ENCODE measurements at places on chromosomes 13 and 19. TPM values are rescaled to one million over a fixed set of nuclear protein-coding genes. Genes with fewer than 3 reads are reported as not detected.
A peak's percentile ranks its signal among the peaks of the same experiment; 100 is the strongest.

- no peaks in the 10 kb centered on the region for H3K27me3 ChIP-seq
- H3K27ac ChIP-seq: no peak overlapping the region
- peak; percentile 42 for DNase-seq
- peaks cover 4% of the 10 kb centered on the region for H3K36me3 ChIP-seq
- peaks cover 7% of the 10 kb centered on the region for H3K4me1 ChIP-seq
- no peak overlapping the region for H3K4me3 ChIP-seq
Measured at GRCh38 chr19:17424743-17425365, 5.0 kb downstream of the MVB12A start.

GRCh38 chr19:1489463-1490310 is 463 bp downstream of the PCSK4 start:
- H3K27me3 ChIP-seq: peaks cover 4% of the 10 kb centered on the region
- H3K36me3 ChIP-seq: no peaks in the 10 kb centered on the region
- no peak overlapping the region for H3K27ac ChIP-seq
- H3K4me1 ChIP-seq: peaks cover 9% of the 10 kb centered on the region

DNA sequence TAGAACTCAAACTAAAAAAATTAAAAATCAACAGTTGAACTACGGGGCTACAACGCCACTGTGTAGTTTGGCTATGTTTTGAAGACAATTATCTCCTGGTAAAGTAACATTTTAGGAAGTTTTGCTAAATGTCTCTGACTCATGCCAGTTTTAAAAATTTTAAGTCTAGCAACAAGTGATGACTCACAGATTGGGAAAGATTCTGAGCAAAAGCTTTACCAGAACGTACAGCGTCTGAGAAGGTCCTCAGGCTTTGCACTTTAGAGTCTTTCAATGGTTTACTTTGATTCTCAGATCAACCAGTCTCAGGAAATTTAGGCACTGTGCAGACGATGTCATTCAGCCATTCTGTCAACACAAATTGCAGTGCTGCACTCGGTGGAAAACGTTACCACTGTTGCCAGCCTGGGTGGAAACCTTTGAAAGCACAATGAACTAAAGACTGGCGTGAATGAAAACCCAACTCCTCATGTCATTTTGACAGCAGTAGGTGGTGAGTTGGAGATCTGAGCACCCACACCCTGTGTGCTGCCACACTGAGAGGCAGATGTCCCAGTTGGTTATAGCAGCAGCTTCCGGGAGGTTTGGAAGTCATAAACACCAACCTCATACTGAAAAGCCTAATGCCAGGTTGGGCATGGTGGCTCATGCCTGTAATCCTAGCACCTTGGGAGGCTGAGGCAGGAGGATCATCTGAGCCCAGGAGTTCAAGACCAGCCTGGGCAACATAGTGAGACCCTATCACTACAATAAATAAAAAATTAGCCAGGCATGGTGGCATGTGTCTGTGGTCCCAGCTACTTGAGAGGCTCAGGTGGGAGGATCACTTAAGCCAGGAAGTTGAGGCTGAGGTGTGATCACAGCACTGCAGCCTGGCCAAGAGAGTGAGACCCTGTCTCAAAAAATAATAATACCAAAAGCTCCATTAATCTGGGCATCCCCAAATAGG is 6.3 kb upstream of the WTIP start:
- peaks cover 24% of the 10 kb centered on the region for H3K36me3 ChIP-seq
- peaks cover 14% of the 10 kb centered on the region for H3K27me3 ChIP-seq
- peaks cover 6% of the 10 kb centered on the region for H3K4me1 ChIP-seq
- no peak overlapping the region for H3K4me3 ChIP-seq
- H3K27ac ChIP-seq: peak overlapping the region; percentile 48

- no peak for DNase-seq
- H3K4me1 ChIP-seq: peaks cover 34% of the 10 kb centered on the region
- peaks cover 25% of the 10 kb centered on the region for H3K36me3 ChIP-seq
- H3K4me3 ChIP-seq: no peak overlapping the region
- no peaks in the 10 kb centered on the region for H3K27me3 ChIP-seq
- peak overlapping the region; percentile 54 for H3K27ac ChIP-seq
Measured at GRCh38 chr19:17721821-17722220, 2.5 kb downstream of the MAP1S start.

- no peak overlapping the region for H3K27ac ChIP-seq
- H3K36me3 ChIP-seq: peaks cover 22% of the 10 kb centered on the region
- peaks cover 19% of the 10 kb centered on the region for H3K4me1 ChIP-seq
- DNase-seq: no peak
- no peak overlapping the region for H3K4me3 ChIP-seq
Measured at GRCh38 chr19:57317503-57317902, 2.8 kb upstream of the ZNF543 start.

DNA sequence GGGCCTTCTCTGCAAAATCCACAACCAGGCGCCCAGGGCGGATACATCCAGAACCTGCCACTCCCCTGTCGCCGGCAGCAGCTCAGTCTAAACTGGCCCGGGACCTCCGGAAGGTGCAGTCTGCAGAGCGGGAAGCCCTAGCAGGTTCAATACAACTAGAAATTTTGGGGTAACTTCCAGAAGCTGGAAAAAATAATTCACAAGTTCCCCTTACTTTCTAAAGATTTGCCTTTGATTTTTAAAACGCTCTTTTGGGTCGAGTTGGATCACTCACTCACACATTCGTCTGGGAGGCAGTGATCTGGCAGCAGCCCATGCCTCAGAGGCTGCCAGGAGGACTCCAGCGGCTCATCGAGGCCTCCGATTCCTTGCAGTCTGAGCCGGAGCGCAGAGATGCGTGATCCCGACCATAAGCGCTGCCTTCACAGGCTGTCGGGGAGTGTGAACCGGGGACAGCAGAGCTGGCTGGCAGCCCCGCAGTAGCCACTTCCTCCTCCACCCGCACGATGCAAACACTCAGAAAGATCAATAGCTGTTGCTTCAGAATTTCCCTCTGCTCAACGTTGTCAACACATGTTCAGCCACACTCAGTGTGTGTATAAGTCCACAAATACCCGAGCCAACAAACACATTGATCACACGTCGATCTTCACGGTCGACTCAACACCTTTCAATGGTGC is 35.6 kb upstream of the ZNF507 start:
- H3K27ac ChIP-seq: no peak overlapping the region
- H3K4me1 ChIP-seq: no peaks in the 10 kb centered on the region
- H3K36me3 ChIP-seq: no peaks in the 10 kb centered on the region
- H3K27me3 ChIP-seq: peaks cover 39% of the 10 kb centered on the region
- H3K4me3 ChIP-seq: no peak overlapping the region
- DNase-seq: no peak

GRCh38 chr19:35002037-35002535 is 2.0 kb downstream of the GRAMD1A start:
- H3K36me3 ChIP-seq: peaks cover 46% of the 10 kb centered on the region
- DNase-seq: no peak
- H3K4me1 ChIP-seq: peaks cover 57% of the 10 kb centered on the region
- peak overlapping the region; percentile 93 for H3K27ac ChIP-seq
- no peaks in the 10 kb centered on the region for H3K27me3 ChIP-seq

DNA sequence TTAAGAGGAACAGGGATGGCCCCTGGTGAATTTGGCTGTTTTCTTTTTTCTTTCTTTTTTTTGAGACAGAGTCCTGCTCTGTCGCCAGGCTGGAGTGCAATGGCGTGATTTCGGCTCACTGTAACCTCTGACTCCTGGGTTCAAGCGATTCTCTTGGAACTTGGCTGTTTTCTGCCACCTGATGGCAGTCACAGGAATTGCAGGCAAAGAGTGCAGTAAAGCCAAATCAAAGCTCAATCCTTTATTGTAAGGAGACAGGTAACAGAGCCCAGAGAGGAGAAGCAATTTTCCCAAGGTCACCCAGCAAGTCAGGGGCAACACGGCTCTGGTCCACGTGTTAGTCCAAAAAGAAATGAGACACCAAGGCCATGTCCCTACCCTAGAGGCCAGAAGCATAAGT is 6.2 kb downstream of the TINCR start:
- H3K4me1 ChIP-seq: no peaks in the 10 kb centered on the region
- DNase-seq: no peak
- H3K27ac ChIP-seq: no peak overlapping the region
- H3K36me3 ChIP-seq: no peaks in the 10 kb centered on the region
- no peak overlapping the region for H3K4me3 ChIP-seq

DNA sequence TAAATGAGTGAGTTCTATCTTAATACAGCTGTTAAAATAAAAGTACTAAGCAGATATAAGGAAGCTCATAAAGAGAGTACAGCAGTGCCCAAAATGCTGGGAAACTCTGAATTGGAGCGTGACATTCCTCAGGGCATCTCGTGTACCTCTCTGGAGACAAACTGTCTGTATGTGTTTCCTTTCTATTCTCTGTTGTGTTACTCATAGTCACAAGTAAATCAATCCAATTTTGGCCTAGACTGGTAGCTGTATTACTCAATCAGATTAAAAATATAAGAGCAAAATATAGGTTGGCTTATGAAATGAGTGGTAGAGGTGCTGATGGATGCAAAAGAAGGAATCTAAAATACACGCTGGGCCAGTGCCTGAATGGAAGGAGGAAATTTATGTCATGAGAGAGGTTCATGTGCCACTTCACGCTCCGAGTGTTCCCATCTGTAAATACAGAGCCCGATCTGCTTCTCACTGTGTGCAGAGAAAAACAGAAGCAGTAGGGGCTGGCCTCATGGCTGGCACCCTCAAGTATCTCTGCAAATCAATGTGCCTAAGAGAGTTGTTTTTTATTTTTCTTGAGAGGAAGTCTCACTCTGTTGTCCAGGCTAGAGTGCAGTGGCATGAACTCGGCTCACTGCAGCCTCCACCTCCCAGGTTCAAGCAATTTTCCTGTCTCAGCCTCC is 58.7 kb upstream of the RGCC start:
- no peak for DNase-seq
- H3K4me3 ChIP-seq: no peak overlapping the region
- no peaks in the 10 kb centered on the region for H3K27me3 ChIP-seq
- H3K4me1 ChIP-seq: no peaks in the 10 kb centered on the region
- H3K27ac ChIP-seq: peak overlapping the region; percentile 46

DNA sequence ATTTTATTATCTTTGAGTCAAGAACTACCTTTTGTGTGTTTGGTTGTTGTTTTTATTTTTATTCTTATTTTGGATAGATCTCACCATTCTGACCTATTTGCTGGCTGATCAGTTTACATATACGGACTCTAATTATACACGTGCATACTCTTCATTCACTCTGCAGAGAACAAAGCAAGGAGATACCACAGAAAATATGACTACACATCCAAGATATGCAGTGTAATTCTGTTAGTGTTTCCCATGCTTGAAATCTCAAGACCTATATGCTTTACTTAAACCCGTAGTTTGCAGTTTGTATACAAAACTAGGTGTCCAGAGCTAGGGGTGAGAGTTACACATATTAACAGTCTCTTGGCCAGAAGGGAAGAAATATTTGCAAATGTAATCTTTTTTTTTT is 205.5 kb downstream of the DCLK1 start:
- no peak overlapping the region for H3K4me3 ChIP-seq
- H3K36me3 ChIP-seq: no peaks in the 10 kb centered on the region
- no peaks in the 10 kb centered on the region for H3K4me1 ChIP-seq
- peaks cover 3% of the 10 kb centered on the region for H3K27me3 ChIP-seq
- DNase-seq: no peak
- no peak overlapping the region for H3K27ac ChIP-seq

DNA sequence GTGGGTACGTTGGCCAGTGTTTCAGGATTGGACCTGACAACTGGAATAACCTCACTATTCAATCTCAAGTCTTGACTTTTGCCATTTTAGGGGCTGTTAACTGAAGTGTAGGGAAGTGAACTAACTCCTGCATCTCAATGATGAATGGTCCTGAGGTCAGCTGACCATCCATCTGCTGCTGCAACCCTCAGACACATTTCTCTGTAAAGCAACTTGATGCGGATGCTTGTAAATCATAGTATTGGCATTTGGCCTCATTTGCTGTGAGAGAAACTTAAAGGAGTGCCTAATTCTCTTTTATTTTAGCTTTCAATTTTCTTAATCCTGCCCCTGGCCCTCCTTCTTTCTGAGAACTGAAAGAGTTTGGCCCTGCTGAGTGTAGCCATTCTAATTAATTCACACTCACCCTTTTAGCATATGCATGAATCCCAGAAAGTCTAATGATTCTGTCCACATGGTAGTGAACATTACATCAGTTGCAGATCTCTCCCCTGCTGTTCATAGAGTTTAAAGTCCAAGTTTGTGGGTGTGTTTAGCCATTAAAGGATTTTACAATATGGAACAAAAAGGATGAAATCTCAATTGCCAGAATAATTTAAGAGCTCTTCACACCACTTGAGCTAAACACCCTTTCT is 1531.4 kb upstream of the SLC10A2 start:
- H3K4me1 ChIP-seq: no peaks in the 10 kb centered on the region
- H3K4me3 ChIP-seq: no peak overlapping the region
- no peak for DNase-seq
- peaks cover 3% of the 10 kb centered on the region for H3K27me3 ChIP-seq
- no peaks in the 10 kb centered on the region for H3K36me3 ChIP-seq

- peaks cover 16% of the 10 kb centered on the region for H3K27me3 ChIP-seq
- no peak overlapping the region for H3K27ac ChIP-seq
- H3K4me3 ChIP-seq: no peak overlapping the region
Measured at GRCh38 chr13:48542581-48543341, 9.9 kb upstream of the RCBTB2 start.

GRCh38 chr13:79723519-79724024 is 242.6 kb downstream of the NDFIP2 start:
- H3K4me1 ChIP-seq: no peaks in the 10 kb centered on the region
- no peak for DNase-seq
- no peak overlapping the region for H3K4me3 ChIP-seq

DNA sequence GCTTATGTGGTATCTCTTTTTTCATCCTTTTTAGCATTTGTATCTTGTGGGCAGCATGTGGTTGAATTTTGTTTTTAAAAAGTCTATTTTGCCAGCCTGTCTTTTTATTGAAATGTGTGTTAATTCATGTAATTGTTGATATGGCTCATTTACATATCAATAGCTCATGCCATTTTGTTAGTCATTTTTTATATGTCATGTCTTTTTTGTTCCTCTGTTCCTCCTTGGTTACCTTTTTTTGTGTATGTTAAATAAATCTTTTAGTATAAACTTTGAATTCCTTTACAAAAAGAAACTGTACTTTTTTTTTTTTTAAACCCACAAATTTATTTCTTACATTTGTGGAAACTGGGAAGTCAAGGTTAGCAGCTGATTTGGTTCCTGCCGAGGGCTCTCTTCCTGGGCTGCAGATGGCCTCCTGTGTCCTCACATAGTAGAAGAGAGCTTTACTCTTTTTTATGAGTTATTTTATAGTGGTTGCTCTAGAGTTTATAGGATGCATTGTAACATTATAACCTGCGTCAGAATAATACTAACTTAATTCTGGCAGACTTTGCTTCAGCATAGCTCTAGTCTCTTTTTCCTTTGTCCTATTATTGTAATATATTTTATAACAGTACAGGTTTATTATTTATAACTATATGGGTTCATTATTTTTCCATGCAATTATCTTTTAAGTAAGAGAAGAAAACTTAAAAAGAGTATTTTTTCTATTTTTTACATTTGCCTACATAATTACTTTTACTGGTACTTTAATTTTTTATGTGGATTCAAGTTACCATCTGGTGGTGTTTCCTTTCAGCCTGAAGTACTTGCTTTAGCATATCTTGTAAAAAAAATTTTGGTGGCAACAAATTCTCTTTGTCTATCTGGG is 86.3 kb downstream of the URI1 start:
- H3K4me3 ChIP-seq: no peak overlapping the region
- no peak overlapping the region for H3K27ac ChIP-seq
- H3K27me3 ChIP-seq: no peaks in the 10 kb centered on the region
- DNase-seq: no peak
- H3K36me3 ChIP-seq: peaks cover 70% of the 10 kb centered on the region

FFAR3 gene
- total RNA-seq: 1.3 TPM

PCDH9 gene
- total RNA-seq: 0.23 TPM

ZSCAN22 gene
- 3.2 TPM for total RNA-seq

TEX29 gene
- 0.46 TPM for total RNA-seq

TICAM1 gene
- total RNA-seq: 19.5 TPM

C1QTNF9B gene
- not detected for total RNA-seq
